LoVo (cell line): ENCODE measurements at places on chromosomes 7 and 10.

DNA sequence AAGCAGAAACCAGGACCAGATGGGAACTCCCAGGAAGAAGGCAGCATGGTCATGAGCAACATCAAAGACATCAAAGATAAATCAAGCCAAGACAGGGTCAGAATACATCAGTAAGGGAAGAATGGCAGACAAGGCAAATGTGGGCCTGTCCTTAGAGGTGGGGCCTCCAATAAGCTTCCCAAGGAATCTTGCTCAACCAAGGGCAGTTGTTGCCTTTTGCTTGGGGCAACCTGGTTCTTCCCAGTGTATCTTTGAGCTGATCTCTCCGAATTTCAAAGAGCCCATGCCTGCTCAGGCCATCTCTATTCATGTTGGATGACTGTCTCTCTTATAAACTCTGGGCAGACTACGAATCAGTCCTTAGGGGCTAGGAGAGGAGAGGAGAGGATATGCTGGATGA is 68.4 kb upstream of the HABP2 start:
- no peak for DNase-seq

GRCh38 chr10:49231086-49231820 is 43.1 kb upstream of the TMEM273 start:
- DNase-seq = no peak

DNA sequence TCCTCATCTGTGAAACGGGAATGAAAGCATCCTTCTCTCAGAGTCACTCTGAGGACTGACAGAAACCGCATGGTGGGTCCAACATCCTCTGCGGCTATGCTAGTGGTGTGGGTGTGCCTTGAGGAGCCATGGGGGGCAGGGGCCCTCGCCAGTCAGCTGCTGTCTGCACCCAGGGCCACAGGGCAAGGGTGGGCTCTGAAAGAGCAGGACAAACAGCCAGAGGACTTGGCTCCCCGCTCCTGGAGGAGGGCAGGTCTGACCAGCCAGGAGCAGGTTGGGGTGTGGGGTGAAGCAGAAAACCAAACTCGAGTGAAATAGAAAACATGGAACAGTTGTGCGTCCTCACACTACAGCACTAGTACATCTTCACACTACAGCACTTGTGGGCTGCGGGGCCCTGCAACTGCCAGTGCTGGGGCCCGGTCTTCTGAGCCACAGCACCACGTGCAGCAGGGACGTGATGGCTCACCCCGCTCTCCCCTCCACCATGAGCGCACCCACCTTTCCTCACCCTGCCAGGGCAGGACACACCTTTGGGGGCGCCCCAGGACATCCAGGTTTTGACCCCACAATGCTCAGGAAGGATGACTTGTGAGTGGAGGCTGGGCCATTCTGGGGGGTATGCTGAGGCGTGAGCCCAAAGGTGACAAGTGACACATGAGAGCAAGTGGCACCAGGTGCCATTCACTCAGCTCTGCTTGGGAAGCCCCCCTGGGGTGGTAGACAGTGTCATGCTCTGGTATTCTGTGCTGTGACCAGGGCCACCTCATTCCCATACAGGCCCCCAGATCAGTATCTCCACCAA is 96.1 kb upstream of the RET start:
- no peak for DNase-seq

DNA sequence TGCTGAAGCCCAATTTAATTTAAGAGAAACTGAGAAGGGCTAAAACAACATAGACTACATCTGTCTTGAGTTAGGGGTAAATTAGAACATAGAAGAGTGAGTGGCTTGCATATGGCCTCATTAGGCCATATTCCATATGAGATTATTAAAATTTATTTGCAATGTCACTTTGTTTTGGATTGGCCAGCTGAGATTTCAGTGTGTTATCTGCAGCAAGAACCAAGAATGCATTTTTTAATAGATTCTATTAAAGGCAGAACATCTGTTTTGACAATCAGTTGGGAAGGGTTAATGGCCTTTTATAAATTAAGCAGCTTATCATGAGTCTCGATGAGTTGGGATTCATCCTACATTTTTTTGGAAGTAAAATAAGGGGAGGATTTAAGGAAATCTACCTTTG is 236.2 kb downstream of the DGKB start:
- no peak for DNase-seq

DNA sequence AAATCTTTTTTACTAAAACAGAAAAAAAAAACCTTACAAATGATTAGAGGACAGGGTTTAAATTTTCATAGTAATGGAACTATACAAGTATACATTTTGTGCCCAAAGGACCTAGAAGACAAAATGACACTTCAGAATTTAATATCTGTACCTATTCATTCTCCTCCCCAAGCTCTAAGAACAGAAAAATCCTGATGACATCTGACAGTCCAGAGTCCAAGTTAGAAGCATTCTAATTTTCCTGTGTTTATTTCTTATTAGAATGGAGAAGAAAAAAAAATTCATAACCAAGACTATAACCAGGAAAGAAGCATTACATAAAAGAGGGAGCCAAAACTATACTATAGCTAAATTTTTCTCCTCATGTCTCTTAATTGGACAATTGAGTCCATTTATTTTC is 138.9 kb upstream of the SLC13A1 start:
- no peak for DNase-seq

- no peak for DNase-seq
Observed at GRCh38 chr7:12670000-12670729, 17.3 kb upstream of the ARL4A start.

- no peak for DNase-seq
Observed at GRCh38 chr10:69803809-69804208, 2.1 kb downstream of the COL13A1 start.

DNA sequence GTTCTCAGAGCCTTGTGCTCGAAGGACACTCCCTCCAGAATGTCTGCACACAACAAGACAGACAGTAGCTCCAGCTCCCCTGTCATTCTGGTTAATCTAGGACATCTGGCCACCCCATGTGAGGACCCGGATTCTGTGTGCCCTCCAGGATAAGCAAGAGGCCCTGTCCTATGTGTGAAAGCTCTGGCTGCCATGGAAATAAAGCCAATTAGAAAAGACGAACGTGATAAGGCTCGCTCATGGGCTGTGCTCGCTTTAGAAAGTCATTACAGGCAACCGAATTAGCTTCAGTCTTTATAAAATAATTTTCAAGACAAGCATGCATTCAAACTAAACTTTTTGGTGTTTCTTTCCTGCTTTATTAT is 263.4 kb downstream of the INHBA start:
- DNase-seq = no peak

GRCh38 chr7:44580945-44581878 is 819 bp downstream of the TMED4 start:
- DNase-seq = no peak

DNA sequence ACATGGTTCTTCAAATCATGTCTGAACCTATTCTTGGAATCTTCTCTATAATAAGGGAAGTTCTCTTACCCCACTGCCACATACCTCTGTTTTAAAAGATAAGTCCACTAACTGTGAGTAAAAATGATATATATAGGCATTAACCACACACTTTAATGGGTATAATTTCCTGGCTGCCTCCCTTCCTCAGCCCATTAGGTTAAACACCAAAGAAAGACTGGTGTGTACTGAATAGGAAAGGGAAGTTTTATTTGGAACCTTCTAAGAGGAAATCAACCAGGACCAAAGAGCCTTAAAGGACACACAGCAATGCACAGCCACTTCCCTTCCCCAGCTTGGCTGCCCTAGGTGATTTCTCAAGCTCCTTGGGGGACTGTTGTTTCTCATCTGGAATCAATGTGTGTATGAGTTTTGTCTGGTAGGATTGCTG is 5.0 kb upstream of the WBP1L start:
- DNase-seq = no peak

GRCh38 chr7:147478796-147479195 is 1111.8 kb upstream of the C7orf33 start:
- DNase-seq = no peak

DNA sequence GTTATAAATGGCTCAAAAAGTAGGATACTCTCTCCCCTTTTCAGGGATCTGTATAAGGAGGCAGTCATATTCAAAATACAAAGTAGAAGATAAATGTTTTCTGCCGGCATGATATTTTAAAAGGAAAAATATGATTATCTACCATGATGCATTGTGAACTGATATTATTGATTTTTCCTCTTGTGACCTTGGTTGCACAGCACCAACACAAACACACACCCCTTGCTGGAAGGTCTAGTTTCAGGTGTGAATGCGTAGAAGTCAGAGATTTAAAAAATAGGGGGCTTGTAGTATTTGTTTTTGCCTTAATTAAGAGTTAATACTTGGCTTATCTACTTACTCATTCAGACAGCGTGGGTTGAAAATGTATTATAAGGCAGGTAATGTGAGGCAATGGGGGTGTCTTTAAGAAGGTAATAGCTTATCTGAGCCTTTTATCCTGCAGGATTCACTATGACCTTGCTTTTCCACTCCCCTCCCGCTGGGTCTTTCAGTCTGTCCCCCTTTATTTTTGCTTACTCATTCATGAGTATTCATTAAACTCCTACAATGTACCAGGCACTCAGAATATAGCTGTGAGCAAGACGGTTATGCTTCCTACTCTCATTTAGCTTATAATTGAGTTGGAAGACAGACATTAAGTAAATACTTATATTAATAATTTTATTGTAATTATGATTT is 390.6 kb downstream of the SDK1 start:
- DNase-seq = no peak
